H7 (cell line): ENCODE measurements at places on chromosomes 7 and 10. TPM values are rescaled to one million over a fixed set of nuclear protein-coding genes. Genes with fewer than 3 reads are reported as not detected.

GRCh38 chr10:133388973-133389818 is 4.8 kb upstream of the MTG1 start:
- peak; percentile 45 for DNase-seq

DNA sequence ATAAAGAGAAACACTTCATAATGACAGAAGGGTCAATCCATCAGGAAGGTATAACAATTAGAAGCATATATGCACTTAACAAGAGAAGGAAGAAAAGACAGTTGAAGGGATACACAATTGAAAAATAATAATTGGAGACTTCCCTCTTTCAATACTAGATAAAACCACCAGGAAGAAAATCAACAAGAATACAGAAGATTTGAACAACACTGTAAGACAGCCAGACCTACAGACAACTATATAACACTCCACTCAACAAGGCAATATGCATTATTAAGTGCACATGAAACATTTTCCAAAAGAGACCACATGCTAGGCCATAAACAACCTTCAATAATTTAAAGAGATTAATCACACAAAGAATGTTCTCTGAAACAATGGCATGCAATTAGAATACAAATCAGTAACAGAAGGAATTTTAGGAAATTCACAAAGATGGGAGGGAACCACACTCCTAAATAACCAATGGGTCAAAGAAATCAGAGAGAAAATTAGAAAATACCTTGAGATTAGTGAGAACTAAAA is 35.1 kb downstream of the ZNF438 start:
- no peak for DNase-seq

- no peak for DNase-seq
These were observed 137.8 kb upstream of the CNTNAP2 start for GRCh38 chr7:145978769-145979168.

OR6B1 gene
- not detected in 2 replicates for total RNA-seq
